CD4-positive, alpha-beta T cell treated with Interleukin-12 subunit alpha and Interleukin-12 subunit beta, for 1 hour (primary cell): ENCODE measurements at places on chromosomes 13 and 19.

GRCh38 chr19:41784743-41785142, 11.6 kb upstream of the CEACAM3 start:
- DNase-seq = no peak

GRCh38 chr13:34065928-34066327, 248.0 kb downstream of the RFC3 start:
- no peak for DNase-seq

DNA sequence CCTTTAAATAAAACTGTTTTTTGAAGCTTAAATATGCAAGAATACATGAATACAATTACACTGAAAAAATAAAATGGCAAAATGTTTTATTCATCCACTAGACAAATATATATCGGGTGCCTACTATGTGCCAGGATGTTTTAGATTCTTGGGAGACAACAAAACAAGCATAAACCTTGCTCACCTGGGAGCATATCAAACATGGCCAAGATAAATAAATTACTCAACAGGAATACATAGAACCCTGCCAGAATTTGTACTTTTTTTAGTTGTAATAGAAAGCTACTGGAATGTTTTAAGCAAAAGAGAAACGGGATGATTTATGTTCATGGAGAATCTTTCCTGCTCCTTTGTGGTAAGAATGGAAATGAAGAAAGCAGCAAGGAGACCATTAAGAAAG, 2358.5 kb upstream of the PCDH20 start:
- no peak for DNase-seq

DNA sequence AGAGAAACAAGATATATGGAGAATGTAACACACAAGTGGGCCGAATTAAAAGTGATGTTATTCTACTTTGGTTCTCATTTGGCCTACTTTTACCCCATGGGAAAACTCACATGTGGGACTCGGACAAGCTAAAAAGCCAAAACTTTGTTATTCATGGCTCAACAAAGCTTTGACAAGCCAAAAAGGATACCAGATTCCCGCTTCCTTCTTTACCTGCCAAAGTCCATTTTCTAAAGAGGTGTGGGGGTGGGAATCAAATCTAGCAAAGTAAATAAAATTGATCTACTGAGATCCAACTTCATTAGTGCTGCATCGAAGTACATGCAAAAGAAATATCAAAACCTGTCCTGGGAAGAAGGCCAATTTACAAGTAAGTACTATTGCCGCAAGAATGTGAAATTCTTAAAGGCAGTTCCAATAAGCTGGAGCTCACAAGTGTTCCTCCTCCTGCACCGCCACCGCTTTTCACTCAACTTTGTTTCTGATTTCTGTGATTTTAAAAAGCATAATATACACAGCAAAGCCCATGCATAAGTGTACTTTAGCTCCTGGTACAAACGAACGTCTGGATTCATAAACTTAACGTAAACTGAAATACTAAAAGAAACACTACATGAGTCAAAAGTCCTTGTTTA, 1.1 kb downstream of the LNX2 start:
- no peak for DNase-seq

DNA sequence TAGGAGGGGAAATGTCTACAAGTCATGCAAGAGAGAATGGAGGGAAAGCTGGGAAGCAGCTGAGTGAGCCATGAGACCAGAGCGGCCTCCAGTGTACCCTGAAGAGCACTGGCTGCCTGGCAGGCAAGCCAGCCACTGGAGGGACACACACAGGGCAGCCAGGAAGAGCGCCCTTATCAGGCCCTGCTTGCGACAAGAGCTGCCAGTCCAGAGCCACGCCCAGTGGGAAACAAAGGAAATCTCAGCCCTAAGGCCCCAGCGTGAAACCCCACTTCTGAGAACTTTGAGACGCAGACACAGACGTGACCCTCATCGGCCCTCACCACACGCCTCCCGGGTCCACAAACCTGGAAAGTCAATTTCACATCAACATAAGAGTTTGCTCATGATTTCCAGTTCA, 105.0 kb downstream of the STK24 start:
- DNase-seq = no peak

GRCh38 chr19:33365691-33366090, 7.8 kb upstream of the CEBPG start:
- no peak for DNase-seq

DNA sequence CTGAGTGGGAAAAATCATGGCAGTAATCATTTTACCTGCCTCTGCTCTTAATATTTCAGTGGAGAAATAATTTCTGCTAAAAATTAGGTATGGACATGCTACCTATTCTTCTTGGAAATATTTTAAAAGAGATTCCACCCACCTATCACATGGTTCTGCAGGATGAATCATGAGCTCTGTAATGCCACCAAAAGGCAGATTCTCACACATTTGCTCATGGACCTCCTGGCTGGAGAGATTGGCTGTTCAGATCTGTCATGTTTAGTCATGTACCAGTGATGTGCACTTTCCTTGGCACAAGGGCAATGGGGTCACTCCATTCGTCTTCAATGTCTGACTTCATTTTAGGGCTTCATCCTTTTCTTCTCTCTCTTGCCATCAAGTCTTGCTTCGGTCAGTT, 101.8 kb upstream of the MBNL2 start:
- no peak for DNase-seq

GRCh38 chr19:5128936-5129389, 160.1 kb downstream of the KDM4B start:
- no peak for DNase-seq

GRCh38 chr19:44613295-44614178, at the start of gene IGSF23:
TSS of gene IGSF23 (plus strand) at chr19:44613563. CDS start at chr19:44613646, 83 bp downstream.
- no peak for DNase-seq

DNA sequence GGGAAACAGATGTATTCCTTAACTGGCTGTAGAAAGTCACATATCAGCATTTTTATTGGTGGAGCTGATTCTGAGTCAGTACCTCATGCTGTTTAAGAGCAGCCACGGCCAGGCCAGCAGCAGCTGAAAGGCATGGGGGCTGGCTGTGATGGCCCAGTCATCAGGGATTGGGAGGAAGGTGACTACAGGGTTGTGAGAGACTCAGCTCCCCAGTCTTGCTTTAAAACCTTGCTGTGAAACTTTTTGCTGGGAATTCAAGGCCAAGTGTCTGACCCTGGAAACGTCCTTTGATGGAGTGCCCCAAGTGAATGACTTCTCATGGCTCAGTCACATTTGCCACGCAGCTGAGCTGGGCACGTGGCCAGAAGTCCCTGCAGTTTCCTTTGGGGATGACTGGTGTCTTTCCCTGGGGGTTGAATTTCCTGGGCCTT, 39.1 kb upstream of the RNF113B start:
- DNase-seq = no peak

- DNase-seq = peak; percentile 20
Measured at GRCh38 chr13:28494778-28495537, at the start of gene FLT1. TSS of gene FLT1 (minus strand) at chr13:28495128. CDS start at chr13:28494843, 285 bp downstream.

DNA sequence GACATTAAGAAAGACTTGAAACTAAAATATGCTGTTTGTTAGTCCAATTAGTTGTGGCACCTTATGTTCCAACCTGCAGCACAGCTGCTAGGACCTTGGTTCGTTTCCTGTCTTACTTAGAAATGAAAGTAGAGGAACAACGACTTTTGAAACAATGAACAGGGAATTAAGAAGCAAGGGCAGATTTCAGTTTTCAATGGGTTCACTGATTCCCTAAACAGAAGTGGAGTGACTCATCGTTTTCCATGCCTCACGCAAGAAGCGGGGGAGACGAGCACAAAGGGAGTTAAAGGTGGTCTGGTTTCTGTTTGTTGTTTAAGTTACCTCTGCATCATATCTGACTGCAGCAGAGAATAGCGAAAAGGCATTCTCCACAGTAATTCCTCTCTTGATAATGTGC, 44.8 kb downstream of the PHF11 start:
- DNase-seq = no peak

DNA sequence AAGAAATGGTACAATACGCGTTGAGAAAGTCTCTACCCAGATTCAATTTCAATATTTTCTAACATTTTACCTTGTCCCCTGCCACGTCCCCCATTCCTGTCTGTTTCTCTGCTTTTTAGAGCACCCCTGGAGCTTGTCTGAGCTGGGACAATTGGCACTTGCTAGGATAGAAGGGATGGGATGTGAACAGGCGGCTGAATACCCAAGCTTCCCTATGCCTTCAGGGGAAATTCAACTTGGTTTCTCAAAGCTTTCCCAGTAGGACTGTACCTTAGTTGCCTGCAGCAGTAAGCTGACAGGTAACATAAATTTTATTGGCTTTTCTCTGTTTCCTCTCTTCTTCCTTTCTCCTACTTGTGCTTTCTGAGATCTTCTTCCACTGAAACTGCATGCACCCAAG, 1663.3 kb downstream of the EFNB2 start:
- DNase-seq = no peak

DNA sequence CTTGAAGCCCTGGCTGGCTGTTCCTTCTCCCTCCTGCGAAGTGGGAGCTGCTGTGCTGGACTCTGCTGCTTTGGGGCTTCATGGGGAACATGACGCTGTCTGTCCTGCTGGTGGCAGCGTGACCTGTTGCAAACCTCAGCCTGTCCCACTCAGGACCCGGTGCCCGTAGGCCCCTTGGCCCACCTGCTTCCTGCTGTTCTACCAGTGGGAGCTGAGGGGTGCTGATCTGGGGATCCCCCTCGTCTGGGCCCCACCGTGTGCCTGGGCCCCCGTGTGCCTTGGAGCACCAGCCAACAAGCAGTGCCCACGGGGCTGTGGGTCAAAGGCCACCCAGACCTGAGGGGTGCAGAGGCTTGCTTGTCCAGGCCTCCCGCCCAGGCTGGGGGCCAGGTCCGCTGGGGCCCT, 5.3 kb downstream of the SPPL2B start:
- no peak for DNase-seq

DNA sequence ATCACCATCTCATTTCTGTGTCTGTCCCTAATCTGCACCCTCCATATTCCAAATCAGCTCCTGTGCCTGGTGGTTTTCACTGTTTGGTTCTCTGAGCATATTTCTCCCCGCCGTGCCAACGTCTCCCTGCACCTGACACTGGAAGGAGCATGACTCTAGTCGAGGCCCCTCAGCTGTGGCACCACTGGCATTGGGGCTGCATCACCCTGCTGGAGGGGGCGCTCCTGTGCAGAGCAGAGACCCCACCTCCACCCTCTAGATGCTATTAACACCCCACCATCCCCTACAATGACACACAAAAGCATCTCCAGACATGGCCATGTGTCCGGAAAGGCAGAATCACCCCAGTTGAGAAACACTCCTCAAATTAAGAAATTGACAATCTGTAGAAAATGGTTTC, 20.8 kb downstream of the ZSCAN5C start:
- no peak for DNase-seq

GRCh38 chr13:112685896-112686295, 3.9 kb upstream of the ATP11A start:
- DNase-seq = no peak

GRCh38 chr13:62292714-62293480, 877.2 kb upstream of the PCDH20 start:
- no peak for DNase-seq
